NCI-H2227 treated with DMSO at 0.1 percent for 48 hours (cell line): ENCODE measurements at places on chromosomes 6 and 20.

DNA sequence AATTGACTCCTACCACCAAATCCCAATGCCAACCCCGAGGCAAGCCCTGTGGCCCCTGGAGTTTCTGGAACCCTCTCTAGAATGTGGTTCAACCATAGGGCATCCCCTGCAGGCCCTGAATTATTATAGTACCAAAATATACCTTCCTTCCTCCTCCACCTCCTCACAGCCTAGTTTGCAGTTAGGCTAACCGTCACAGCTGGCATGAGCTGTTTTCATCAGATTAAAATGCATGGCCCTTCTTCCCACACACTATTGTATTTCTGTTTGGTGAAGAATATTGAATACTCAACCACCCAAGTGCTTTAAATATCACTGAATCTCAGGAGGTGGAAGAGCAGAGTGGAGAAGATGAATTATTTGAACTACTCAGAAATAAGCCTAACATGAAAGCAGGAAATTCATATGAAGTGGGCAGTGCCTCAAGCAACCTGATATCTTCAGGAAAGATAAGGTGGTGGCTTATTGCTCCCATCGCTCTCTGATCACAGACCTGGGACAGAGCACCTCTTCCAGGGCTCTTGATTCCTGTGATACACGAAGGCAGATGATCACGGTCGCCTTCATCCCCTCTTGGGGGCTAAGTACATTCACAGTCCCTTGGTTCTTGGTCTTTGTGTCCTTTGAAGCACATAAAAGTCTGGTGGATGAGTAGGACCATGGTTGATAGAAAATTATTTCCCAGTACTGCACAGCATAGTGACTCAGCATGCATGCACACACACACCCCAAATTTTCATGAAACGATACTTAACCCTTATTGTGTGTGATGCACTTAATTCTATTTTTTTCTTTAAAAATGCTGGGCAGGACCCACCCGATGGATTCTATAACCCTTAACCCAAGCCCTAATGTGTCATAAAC lies 90.9 kb downstream of the PSMG4 start:
- DNase-seq = no peak

GRCh38 chr20:33709398-33709797 lies 10.7 kb downstream of the PXMP4 start:
- no peak for DNase-seq

GRCh38 chr6:165854863-165855593 lies 192.0 kb upstream of the PDE10A start:
- DNase-seq = no peak

GRCh38 chr6:79203753-79204253 lies 30.7 kb downstream of the HMGN3 start:
- DNase-seq = no peak

- DNase-seq = no peak
Observed at GRCh38 chr6:79249136-79249535, 14.7 kb upstream of the HMGN3 start.

GRCh38 chr6:45611491-45611890 lies 233.8 kb upstream of the SUPT3H start:
- DNase-seq = no peak

- DNase-seq = no peak
Observed at GRCh38 chr20:63433351-63433750, 39.1 kb downstream of the KCNQ2 start.

DNA sequence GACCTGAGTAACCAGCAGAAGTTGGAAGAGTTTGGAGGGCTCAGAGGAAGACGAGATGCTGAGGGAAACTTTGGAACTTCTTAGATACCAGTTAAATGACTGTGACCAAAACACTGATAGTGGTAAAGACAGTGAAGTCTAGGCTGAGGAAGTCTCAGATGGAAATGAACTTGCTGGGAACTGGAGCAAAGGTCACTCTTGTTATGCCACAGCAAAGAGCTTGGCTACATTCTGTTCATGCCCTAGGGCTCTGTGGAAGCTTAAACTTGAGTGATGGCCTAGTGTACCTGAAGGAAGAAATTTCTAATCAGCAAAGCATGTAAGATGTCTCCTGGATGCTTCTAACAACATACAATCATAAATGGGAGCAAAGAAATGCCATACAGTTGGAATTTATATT lies 24.7 kb downstream of the WDR27 start:
- no peak for DNase-seq

- no peak for DNase-seq
Observed at GRCh38 chr20:16844406-16844805, 96.2 kb downstream of the OTOR start.

- DNase-seq = no peak
Observed at GRCh38 chr20:40322941-40323340, 366.1 kb downstream of the MAFB start.
